ENCODE measurements at places on chromosomes 16 and 17. TPM values are rescaled to one million over a fixed set of nuclear protein-coding genes. Genes with fewer than 3 reads are reported as not detected.

DNA sequence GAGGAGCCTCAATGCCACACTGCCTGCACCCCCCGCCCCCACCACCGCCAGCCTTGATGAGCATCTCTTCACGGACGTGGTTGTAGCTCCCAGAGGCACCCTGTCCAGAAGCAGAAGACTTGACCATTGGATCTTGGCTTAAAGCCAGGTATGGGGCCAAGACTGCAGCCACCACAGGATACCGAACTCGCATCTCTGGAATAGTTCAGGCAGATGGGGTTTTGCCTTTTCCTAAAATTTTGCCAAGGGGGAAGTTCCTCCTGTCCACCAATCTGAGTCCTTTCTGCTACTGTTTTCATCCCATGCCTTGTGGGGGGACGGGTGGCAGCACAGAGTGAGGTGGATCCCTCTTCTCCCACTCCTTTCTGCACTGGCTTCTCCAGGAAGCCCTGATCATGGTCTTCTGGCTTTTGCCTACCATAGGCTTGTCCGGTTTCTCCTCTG, 939 bp downstream of the CORO6 start:
- no peak for DNase-seq

DNA sequence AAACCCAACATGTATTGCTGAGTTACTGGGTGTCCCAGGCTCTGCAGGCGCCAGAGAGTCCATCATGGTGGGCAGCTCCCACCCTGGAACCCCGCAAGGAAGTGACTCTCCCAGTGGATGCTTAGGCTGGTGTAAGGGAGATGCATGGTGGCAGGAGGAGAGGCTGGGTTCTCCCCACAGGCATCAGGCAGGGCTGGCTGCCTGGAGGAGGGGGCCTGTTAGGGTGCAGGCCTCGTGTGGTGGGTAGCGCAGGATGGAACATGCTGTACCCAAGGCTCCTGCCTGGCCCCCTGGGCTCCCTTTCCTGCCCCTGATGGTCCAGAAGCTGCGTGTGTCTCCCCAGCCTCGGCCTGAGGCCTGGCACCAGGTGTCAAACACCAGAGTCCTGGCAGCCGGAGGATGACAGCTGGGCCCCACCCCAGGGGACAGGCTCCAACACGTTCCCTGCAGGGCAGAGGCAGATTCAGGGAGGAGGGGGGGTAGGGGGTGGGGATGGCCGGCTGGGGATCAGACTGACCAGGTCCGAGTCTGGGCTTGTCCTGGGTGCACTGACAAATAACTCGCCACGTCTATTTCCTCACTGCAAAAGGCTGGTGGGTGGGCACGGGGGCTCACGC, 40.2 kb upstream of the CIBAR2 start:
- no peak for DNase-seq

Gene SOCS1
- 9.5 TPM for polyA plus RNA-seq

GRCh38 chr17:51733166-51733565, 425.3 kb downstream of the CA10 start:
- no peak for DNase-seq

Gene TBC1D3G
- polyA plus RNA-seq = not detected

DNA sequence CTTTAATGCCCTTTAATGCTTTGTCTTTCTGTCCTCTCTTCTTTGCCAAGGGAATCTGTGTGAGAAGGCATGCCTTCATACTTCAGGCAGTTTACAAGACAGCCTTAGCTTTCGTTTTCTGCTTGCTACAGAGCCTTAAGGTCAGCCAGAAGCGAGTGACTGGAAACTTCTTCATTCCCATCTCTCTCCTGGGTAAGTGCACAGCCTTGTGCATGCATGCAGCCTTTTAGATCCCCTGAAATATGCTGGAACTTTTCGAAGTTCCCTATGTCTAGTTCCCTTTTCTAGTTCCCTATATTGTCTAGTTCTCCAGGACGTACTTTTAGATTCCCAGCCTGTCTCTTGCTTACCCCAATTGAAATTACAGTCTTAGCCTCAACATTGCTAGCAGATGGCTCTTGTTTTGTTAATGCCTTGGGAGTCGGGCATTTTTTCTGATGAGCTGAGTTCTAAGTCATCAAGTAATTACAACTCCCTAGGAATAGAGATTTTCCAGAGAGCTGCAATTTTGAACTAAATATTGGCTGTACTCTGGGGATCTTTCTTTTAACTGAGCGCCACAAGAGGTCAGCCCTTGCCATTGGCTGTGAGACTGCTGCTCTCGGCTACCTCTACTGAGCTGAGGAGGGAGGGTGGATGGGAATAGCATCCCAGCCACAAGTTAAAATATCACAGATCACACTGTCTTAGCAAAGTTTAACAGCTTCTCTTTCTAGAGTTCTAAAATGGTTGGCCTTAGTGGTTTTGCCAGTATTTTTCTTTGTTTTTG, 22.7 kb upstream of the PPM1D start:
- no peak for DNase-seq

- DNase-seq = no peak
Observed at GRCh38 chr16:65958086-65958485, 408.4 kb upstream of the CDH5 start.

Gene COQ9
- polyA plus RNA-seq = 97.5 TPM

Gene IL32
- polyA plus RNA-seq = 40.2 TPM

- no peak for DNase-seq
Observed at GRCh38 chr17:31388770-31389656, 2.5 kb upstream of the RAB11FIP4 start.

DNA sequence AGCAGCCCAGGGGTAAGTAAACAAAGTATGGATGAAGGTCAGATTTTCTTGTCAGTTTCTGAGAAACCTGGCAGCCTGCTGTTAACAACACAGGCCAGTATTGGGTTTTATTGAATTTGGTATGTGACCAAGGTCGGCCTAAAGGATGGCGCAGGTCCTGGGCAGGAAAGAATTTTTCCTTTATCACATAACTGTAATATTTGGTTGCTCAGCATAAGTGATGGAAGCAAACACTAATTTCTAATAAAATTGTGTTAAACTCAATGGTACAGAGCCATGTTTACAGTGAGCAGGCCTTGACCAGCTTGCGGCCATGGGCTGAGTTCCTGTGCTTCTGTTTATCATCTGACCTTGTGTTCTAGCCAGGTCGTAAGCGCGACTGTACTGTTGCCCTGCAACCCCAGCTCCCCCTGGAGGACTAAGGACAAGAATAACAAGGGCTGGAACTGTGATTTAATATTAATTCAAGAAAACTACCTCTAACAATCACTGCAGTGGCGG, 10.5 kb downstream of the POLDIP2 start:
- DNase-seq = no peak

DNA sequence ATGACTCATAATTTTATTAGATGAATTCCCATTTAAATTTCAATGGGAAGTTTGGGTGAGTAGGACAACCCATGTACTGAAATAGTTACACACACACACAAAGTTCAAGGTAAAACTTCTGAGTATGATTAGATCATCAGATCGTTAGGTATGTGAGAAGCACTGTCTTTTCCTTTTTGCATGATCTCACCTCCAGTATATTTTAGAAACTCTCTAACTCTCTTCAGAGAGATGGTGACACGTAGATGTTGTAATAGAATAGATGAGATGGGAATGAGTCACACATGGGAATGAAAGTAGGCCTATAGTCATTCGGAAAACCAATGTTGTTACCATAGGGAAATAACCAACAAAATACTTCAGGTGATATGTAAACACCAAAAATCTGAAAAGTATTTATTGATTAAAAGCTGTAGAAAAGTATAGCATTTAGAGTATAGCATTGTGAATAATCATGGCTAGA, 22.2 kb downstream of the KRT23 start:
- no peak for DNase-seq

- DNase-seq = no peak
Observed at GRCh38 chr16:14241631-14242030, 170.5 kb downstream of the MRTFB start.

Gene RUNDC3A
- polyA plus RNA-seq = 1.5 TPM

GRCh38 chr17:37725021-37725595, 19.8 kb downstream of the HNF1B start:
- no peak for DNase-seq

Gene ZMYND15
- 0.68 TPM for polyA plus RNA-seq

- DNase-seq = no peak
Observed at GRCh38 chr16:66430214-66430613, 3.1 kb downstream of the BEAN1 start.

Gene GLTPD2
- polyA plus RNA-seq = 5.7 TPM

- peak; percentile 9 for DNase-seq
Observed at GRCh38 chr17:31216031-31216751, 80.8 kb downstream of the OMG start.

Gene PRKCB
- polyA plus RNA-seq = 3.8 TPM

- no peak for DNase-seq
Observed at GRCh38 chr17:77769215-77769614, 189.3 kb upstream of the TNRC6C start.

DNA sequence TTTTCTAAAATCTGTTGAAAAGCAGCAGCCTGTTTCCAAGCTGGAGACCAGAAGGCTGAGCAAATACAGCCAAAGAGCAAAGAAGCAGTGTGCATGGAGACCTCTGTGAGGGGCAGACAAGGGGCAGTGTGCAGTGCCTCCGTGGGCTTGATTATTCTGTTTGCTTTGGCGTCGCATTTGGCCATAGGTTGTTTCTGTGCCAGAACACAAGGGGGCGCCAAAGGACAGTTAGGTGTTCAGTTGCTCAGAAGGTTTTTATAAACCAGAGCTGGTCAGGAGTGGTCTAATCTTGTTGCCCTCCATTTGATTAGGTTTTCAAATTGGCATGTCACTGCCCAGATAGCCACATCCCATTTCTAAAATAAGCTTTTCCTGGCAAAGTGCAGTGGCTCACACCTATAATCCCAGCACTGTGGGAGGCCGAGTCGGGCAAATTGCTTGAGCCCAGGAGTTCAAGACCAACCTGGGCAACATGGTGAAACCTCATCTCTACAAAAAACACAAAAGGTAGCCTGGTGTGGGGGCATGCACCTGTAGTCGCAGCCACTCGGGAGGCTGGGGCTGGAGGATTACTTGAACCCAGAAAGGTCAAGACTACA, 10.6 kb downstream of the MYH3 start:
- peak; percentile 54 for DNase-seq

GRCh38 chr16:1182316-1182671, 29.4 kb downstream of the CACNA1H start:
- no peak for DNase-seq

Gene TRPV3
- 1.4 TPM for polyA plus RNA-seq

- DNase-seq = no peak
Observed at GRCh38 chr17:40179923-40180659, 2.8 kb downstream of the RAPGEFL1 start.

DNA sequence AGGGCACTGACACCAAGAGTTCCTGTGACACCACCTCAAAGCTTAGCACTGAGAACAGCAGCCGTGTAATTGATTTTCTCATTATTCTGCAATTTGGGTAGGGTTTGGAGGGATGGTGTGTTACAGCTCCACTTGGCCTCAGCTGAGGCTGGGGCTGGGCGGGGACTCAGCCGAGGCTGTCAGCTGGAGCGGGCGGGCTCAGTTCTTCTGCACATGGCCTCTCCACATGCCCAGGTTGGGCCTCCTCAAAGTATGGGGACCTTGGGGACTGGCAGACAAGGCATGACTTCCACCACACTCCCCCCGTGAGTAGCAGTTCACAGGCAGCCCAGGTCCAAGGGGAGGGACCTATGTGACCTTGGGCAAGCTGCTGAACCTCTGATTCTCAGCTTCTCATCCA, 171.5 kb downstream of the IRF8 start:
- no peak for DNase-seq

DNA sequence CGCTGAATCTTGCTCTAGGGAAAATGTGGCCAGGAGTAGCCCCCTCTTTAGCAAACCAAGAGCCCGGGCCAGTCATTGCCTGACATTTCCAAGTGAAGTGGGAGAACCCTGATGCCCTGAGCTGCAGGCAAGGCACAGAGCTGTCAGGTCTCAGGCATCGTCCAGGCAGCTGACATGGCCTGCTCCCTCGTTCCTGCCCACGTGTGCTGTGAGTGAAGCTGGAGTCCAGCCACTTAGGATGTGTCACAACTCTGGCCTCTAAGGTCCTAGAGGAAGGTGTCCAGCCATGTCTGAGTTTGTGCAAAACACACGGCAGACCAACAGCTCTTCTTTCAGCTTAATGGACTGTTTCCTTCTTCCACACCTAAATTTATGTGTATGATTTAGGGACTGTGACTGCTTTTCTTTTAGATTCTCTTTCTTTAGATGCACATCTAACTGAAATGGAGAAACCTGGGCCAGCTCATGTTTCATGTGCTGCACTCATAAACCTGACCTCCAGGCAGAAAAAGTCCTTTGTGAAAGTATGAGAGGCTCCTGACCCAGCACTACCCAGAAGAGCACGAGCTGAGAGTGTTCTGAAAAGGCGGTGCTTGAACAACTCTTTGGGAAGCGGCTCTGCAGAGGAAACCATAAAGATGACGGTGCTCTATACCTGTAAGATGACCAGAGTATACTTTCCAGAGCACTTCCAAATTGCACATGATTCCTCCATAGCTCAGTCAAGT, 14.8 kb upstream of the LIMD2 start:
- DNase-seq = no peak

- no peak for DNase-seq
Observed at GRCh38 chr17:39208893-39209292, 8.8 kb downstream of the RPL19 start.

DNA sequence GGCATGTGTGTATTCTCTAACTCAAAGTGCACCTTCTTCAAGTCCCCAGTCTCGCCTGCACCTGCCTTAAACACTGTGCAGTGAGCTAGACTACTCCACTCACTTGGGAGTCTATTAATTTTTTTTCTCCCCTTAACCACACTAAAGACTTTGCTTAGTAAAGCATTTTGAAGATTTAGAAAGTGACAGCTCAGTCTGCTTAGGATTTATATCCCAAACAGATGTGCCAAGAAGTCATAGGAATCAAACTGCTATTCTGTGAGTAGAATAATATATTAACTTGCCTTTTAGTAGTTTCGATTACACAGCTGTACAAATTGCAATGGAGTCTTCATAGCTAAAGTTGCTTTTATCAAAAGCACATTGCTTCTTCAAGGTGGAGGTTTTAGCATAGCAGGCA, 47.2 kb upstream of the MED13 start:
- no peak for DNase-seq

GRCh38 chr16:21727344-21727743, 63.6 kb downstream of the OTOA start:
- DNase-seq = no peak

DNA sequence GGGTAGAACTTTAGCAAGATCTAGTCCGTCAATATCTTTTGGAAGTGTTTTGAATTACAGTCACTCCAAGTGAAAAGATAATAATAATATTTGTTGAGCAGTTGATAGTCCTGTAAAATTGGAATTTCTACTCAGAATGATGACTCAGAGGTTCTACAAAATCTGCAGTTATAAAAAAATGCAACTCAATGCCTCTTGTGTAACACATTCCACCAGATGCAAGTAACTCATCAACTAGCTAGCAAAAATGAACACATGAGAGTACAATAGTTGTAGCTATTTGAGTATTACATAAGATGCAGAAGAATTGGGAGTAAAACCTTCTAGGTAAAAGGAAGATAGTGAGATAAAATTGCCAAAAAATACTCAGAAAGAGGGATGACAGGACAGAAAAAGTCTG, 177.2 kb downstream of the CDH8 start:
- DNase-seq = no peak

GRCh38 chr16:85187447-85187846, 75.2 kb upstream of the CIBAR2 start:
- no peak for DNase-seq

GRCh38 chr17:60947100-60947499, 269.4 kb downstream of the BCAS3 start:
- no peak for DNase-seq
